ENCODE measurements at places on chromosomes 2 and 18.

DNA sequence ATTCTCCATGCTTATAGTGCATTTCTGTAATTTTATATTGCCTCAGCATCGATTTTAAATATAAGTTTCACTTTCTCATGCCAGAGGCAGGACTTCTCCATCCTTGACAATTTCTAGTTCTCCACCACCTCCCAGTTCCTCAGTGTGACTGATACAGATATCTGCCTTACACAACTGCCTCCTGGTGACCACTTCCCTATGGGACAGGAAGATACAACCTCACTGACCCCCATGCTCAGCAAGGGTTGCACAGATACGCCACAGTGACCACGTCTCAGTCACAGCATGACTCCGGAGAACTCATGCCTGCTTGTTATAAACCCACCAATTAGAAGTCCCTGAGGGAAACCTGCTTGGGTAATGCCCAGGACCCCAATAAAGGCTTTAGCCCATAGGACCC is 284.0 kb upstream of the MC4R start:
- DNase-seq, result no peak

- DNase-seq, result no peak
These were observed 317.9 kb upstream of the VRK2 start for GRCh38 chr2:57728691-57729090.

DNA sequence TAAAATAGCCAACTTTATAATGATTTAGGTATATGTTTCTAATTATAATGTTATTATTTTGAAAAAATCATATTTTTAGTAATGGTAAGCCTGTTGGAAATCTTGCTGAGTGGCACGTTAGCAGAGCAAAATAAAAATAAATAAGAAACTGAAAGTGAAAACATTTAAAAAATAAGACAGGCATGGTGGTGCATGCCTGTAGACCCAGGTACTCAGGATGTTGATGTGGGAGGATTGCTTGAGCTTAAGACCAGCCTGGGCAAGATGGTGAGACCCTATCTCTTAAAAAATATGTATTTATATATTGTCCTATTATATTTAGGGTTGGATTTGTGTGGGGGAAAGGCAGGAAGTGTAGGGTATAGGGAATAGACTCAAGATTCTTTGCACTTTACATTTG is 15.8 kb upstream of the ANKRD12 start:
- DNase-seq, result no peak

DNA sequence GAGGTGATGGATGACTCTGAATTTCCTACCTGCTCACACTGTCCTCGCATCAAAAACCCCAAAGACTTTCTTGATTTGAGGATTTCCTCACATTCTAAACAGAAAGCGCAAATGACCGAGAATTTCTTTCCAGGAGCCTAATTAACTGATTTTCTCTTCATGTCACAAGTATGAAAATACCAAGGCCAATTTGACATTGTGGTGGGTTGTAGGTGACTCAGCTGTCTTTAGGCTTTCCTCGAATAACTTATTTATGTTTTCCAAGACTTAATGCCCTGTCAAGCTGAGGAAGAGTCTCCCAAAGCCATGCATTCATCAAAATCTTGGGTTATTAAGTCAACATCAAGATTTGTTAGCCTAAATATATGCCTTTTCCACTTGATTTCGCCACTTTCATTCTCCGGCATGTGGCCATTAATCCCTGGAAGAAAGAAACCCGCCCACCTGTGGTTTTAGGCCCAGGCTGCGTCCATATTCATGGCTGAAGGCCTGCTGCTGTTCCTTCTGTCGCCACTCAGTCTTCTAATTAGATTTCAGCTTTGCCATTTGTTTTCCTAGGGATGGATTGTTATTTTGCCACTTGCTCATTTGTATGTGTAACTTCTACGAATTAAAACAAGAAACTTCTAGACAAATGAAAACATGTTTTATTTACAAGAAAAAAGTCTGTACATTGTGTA is 84.9 kb downstream of the ST6GAL2 start:
- no peak for DNase-seq

DNA sequence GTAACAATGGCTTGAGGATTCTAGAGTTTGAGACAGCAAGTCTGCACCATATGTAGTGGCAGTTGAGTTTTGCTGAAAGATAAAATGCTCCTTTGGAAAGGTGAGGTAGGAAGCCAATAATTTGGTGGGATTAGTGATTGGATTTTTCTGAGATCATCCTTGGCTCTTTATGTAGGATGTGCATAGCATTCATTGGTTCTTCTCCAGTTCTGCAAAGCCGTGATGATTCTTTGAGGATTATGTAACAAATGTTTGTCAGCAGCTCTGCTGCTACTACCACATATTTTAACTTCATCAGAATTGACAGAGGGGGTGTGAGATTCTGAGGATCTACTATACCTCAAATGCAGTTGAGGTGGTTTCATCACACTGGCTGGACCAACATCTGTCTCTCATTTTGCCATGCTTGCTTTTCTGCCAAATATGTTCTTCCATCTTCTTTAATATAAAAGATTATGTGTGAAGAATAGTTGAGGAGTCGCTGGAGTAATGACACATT is 188.9 kb upstream of the RASGRP3 start:
- DNase-seq, result no peak

GRCh38 chr2:8977758-8978157 is 25.7 kb downstream of the MBOAT2 start:
- no peak for DNase-seq

GRCh38 chr2:65464604-65465003 is 32.2 kb upstream of the SPRED2 start:
- DNase-seq, result no peak

GRCh38 chr2:80830891-80831290 is 526.3 kb upstream of the LRRTM1 start:
- no peak for DNase-seq

DNA sequence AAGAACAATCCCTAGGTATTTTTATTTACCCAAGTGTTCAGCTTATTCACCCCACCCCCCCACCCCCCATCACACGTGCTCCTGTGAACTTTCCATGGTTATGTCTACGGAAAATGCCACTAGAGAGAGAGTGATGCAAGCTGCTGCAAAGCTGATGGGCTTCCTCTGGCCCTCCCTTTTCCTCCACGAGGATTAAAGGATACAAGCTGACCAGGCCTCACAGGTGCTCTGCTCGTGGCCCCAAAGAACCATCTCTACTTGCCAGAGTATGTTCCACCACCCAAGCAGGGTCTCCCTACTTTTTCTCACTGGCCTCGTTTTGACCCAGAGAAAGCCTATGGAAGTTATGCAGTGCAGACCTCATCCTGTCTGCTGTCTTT is 342.6 kb downstream of the CELF4 start:
- DNase-seq, result no peak

- no peak for DNase-seq
These were observed 108.2 kb downstream of the ZNF521 start for GRCh38 chr18:25243754-25244153.

Measured in CD4-positive, alpha-beta T cell treated with Interleukin-4 for 1 hour (primary cell).